ENCODE measurements at places on chromosomes 3 and 15.

GRCh38 chr3:153513236-153513635 lies 351.2 kb downstream of the RAP2B start:
- DNase-seq: peak; percentile 11

DNA sequence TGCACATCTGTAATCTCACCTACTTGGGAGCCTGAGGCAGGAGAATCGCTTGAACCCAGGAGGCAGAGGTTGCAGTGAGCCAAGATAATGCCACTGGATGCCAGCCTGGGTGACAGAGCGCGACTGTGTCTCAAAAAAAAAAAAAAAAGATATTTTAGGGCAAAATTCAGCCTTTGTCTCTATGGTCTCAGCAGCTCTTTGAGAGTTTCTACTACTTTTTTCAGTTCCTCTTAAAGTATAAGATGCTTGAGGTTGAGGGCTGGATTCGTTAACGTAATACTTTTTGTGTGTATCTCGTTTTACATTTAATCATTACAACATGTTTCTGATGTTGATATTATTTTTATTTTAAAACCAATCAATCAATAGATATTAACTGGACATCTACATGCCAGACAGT lies 381.2 kb upstream of the TBL1XR1 start:
- DNase-seq: no peak

DNA sequence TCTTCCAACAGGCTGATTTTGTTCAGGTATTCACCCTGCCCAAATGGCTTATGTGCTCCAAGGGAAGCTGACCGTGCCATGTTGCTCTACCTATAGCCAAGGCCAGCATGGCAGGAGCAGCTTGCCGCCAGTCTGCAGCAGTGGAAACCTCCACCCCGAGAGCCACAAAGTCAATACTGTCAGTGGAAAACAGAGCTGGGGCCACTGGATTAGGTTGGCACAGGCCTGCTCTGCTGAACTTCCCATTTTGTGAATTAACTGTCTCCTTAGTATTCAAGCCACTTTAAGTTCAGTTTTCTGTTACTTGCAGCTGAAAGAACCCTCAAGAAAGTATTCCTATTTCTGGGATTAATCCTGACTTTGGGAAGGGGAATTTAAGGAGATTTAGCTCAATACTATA lies 63.8 kb upstream of the XCR1 start:
- no peak for DNase-seq

DNA sequence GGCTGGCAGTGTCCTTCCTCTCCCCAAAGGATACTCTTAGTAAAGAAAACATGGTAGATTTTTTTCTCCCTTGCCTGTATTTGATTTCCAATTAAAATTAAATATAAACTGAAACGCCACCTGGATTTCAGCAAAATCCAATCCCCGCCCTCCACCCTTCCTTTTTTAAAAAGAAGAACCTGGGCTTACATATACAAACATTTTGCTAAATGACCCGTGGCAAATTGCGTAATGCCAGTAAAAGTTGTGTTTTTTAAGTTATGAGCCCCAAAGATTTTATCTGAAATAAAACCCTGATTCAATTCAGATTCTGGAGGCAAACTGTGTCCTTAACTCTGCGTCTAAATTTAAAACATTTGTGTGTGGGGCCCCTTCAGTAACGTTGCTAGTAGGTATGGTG lies 403.0 kb downstream of the FOXP1 start:
- no peak for DNase-seq

GRCh38 chr3:127698286-127698685 lies 25.5 kb downstream of the ABTB1 start:
- no peak for DNase-seq

GRCh38 chr3:184496933-184497332 lies 64.7 kb upstream of the EPHB3 start:
- DNase-seq: no peak

DNA sequence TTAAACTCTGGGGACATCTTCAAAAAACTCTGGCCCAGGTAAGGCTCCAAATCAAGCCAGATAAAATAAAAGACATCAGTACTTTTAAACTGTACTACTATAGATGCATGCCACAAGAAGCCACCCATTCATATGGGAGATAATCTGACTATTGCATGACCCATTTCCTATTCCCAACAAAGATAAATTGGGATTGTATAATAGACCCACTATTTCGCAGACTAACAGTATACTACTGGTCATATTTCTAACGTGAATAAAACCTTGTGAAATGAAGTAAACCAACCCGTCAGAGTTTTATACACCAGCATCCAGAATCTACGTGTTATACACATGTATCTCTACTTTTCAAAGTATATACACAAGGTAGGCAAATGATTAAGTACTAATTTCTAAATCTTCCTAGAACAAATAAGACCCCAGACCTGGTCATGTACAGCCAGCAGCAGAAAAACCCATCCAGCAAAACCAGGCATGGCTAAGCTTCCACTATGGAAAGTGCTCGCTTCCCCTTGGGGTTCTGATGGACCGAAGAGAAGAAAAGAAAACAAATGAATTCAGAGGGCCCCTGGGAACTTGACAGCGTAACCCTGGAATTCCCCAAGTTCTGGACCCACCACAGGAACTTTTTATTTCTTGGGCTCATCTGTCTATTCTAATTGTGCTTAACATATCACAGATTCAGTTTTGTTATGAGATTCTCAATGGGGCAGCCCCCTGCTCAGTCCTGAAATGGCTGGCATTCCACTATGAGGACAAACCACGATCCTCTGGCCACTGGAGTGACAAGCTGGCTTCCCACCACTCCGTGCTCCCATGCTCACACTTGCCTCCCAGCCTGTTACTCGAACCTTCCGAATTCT lies 69.1 kb downstream of the MB21D2 start:
- DNase-seq: no peak

GRCh38 chr3:191154827-191155226 lies 44.2 kb upstream of the OSTN start:
- no peak for DNase-seq

DNA sequence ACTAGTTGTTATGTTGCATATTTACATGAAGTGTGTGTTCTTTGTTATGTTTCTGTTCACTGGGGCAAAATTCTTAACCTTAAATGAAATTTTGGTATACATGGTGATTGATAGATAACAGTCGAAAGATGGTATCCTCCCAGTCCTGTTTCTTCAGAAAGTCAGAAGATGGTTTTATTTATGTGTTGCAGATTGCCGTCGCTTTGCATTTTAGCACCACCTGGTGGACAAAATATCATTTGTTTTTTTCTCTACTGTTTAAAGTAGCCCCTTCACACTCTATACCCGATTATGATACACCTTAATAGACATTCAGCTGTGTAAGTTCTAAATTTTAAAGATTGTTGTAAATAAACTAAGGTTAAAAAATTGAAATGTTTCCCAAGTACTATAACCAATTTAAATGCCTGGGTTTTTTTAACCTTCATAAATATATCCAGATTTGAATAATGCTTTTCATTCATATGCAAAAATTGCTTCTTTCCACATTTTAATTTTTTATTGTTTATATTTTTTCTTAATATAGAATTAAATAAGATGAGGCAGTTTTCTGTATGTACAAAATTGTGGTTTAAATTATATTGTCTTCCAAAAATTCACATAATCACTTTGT lies 152.2 kb downstream of the ALCAM start:
- DNase-seq: peak; percentile 9

GRCh38 chr15:41583795-41584194 lies 24.8 kb downstream of the TYRO3 start:
- DNase-seq: no peak

GRCh38 chr3:155972885-155973584 lies 102.6 kb downstream of the GMPS start:
- DNase-seq: no peak

GRCh38 chr3:48555949-48556795 lies 431 bp downstream of the PFKFB4 start:
- peak; percentile 17 for DNase-seq

GRCh38 chr3:49454898-49455681 lies 15.0 kb upstream of the DAG1 start:
- no peak for DNase-seq

DNA sequence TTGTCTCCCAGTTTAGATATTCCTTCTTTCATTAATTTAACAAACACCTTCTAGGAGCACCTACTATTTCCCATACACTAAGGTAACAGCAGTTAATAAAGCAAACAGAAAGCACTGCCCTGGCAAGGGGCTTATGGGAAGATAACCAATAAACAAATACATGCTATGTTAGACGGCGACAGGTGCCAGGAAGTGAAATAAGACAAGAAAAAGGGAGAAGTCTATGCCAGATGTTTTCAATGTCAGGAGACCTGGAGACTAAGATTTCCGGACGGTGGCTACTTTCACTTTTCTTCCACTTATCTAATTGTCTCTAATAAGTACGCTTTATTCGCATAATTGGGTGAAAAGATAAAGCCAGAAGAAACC lies 32.5 kb upstream of the ZNF445 start:
- no peak for DNase-seq

- no peak for DNase-seq
These were observed 123.3 kb downstream of the MYLK start for GRCh38 chr3:123760817-123761216.

- DNase-seq: peak; percentile 2
These were observed 63.2 kb downstream of the AKAP13 start for GRCh38 chr15:85443593-85444087.

GRCh38 chr3:77707281-77707680 lies 667.4 kb downstream of the ROBO2 start:
- no peak for DNase-seq

DNA sequence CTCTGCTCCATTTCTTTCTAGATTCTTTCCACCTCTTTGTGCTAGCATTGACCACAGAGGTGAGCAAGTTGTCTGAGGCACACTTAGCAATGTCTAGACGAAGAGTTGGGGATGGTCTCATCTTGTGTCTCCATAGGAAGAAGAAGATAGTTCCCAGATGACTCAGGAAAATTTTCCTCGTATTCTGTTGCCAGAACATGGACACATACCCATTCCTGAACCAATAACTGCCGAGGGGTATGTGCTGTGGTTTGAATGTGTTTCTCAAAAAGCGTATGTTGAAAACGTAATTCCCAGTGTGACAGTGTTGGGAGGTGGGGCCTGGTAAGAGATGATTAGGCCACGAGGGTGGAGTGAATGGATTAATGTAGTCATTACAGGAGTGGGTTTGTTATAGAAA lies 107.5 kb upstream of the GALNT15 start:
- DNase-seq: no peak

DNA sequence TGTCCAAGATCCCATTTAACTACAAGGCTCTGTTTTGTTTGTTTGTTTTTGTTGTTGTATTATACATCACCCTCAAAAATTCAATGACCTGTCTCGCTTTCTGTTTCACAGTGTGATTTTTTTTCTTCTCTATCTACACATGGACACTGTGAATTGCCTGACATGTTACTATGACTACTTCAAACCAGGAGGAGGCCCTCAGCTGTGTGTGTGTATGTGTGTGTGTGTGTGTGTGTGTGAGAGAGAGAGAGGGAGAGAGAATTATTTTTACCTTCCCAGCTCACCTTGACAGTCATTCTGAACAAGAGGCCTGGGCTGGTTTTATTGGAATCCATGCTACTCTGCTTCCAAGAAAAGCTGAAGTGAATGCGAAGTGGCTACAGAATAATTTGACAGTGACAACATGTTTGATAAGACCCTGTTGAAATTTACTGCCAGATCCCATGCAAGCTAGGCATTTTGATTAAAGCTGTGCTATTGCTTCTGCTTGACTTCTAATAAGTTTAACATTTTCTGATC lies 841.4 kb downstream of the NSUN3 start:
- DNase-seq: no peak

GRCh38 chr3:69065318-69065964 lies 13.3 kb upstream of the TMF1 start:
- DNase-seq: no peak

DNA sequence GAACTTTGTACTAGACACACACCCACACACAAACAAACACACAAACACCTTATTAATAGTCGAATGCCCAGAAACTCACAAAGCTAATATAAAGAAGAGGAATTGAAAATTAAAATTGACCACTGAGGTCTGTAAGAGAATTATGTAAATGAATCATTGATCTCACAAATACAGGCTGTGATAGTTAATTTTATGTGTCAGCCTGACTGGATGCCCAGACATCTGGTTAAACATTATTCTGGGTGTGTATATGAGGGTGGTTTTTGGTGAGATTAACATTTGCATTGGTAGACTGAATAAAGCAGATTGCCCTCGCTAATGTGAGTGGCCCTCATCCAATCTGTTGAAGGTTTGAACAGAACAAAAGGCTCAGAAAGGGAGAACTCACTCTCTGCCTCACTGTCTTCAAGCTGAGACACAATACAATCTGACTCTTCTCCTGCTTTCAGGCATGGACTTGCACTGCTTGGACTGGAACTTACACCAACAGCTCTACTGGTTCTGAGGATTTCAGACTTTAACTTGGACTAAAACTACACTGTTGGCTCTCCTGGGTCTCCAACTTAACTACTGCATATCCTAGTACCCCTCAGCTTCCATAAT lies 199.4 kb upstream of the TTC14 start:
- no peak for DNase-seq

DNA sequence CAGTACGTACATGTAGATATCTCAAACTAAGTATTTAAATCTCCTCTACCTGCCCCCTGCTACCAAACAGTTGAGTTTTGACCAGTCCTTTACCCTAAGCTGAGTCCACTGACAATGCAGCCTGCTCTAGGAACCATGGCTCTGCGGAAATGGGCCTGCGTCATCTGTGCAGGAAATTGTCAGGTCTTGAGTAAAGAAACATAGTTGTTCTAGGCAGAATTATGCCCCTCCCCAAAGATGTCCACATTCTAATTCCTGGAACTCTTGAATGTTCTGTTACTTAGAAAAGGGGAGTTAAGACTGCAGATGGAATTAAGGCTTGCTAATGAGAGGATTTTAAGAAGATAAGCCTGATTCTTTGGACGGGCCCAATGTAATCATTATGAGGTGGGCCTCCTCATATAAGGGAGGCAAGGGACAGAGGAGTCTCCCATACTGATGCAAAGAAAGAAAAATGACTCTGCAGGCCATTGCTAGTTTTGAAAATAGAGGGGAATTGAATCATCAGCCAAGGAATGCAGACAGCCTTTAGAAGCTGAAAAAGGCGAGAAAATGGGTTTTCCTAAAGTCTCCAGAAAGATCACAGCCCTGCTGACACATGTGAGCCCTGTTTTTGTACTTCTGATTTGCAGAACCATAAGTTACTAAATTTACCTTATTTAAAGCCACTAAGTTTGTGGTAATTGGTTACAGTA lies 5.5 kb upstream of the VGLL3 start:
- no peak for DNase-seq

DNA sequence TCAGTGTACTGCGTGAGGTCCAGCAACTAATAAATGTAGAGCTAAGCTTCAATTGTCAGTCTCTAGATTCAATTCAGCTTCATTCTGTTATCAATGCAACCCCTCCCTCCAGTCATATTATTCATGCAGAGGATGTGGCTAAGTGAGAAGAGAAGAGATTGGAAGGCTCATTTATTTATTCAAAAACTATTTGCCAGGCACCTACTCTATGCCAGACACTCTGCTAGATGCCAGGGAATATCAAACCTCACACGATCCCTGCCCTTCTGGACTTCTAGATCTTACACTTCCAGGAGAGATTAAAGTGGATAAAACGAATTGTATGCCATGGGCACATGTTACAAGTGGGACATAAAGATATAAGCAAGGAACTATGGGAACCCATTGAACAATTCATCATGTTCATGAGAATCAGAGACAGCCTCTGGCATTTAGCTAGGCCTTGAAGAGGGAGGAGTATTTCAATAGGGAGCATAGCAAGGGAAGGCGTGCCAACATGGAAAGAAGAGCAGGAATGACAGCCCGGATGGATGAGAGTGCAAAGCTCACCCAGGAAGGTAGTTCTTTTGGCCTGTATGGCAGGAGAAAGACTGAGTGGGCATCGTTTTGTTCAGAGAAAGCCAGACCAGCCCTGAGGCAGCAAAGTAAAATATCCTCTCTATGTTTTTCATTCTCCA lies 75.4 kb downstream of the FGF12 start:
- DNase-seq: no peak
